ENCODE measurements at places on chromosomes 5 and 9.

- peak; percentile 14 for DNase-seq
These were observed 380.5 kb downstream of the SLCO4C1 start for GRCh38 chr5:101915554-101915953.

- no peak for DNase-seq
These were observed 111.5 kb downstream of the HTR4 start for GRCh38 chr5:148542812-148543211.

- no peak for DNase-seq
These were observed 28.9 kb downstream of the TMEM167A start for GRCh38 chr5:83048277-83048676.

DNA sequence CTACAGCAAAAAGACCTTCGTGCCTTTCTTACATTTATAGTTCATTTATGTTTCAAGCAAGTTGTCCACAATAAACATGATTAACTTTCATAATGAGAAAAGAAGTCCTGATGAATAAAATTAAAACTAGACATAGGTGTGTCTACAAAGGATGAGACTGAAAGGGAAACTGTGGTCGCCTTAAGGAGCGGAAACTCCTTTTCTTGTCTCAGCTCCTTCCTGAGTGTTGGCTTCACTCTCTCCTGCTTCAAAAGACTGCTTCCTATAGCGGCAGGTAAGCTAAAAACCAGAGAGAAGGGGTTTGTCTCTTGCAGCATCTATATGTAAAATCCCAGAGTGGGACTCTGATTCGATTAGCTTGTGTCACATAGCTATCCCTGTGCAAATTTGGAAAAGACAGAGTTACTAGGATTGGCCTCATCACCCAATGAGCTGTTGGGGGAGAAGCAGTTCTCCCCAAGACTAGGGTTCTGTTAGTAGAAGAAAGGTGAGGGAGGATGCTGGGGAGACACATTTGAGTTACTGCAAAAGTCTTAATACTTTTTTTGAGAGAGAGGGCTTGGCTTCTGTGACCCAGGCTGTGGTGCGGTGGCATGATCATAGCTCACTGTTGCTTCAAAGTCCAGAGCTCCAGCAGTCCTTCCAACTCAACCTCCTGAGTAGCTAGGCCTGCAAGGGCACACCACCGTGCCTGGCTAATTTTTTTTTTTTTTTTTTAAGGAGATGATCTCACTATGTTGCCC is 16.8 kb upstream of the CTSL start:
- no peak for DNase-seq

DNA sequence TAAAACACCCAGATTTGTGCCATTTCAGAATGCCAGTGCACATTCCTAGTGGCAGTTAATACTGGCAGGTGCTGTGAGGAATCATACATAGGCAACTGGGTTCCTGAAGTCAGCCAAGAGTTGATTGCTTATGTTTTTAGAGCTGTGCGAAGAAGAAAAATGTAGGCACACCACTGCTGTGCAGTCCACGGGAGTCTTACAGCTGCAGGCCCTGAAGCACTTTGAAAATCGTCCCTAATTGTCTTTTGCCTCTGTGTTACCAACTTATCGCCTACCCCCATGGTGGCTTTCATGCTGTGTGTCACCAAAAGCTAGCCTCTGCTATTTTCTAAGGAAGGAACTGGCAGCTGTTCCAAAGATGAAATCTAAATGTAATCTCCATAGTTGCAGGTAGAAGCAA is 263.9 kb downstream of the ARRDC3 start:
- no peak for DNase-seq

- peak; percentile 21 for DNase-seq
These were observed 82.9 kb downstream of the ADGRV1 start for GRCh38 chr5:90641528-90641927.

DNA sequence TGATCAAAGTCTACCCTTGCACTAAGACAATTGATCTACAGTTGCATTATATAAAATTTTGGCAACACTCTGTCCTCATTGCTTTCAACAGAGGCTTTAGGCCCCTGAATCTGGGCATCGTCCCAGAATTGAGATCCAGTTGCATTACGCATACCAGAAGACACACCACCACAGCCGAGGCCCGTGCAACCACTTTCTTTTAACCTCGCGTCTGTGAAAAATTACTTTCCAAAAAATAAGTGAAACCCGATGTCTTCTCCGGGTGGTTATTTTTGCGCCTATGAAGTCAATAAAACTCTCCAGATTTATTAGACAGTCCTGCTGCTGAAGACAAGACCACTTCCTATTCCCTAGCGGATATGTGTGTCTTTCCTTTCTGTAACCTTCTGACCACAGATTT is 52.1 kb upstream of the NFIB start:
- peak; percentile 99 for DNase-seq

GRCh38 chr5:177508837-177509236 is 789 bp downstream of the DOK3 start:
- DNase-seq: no peak

DNA sequence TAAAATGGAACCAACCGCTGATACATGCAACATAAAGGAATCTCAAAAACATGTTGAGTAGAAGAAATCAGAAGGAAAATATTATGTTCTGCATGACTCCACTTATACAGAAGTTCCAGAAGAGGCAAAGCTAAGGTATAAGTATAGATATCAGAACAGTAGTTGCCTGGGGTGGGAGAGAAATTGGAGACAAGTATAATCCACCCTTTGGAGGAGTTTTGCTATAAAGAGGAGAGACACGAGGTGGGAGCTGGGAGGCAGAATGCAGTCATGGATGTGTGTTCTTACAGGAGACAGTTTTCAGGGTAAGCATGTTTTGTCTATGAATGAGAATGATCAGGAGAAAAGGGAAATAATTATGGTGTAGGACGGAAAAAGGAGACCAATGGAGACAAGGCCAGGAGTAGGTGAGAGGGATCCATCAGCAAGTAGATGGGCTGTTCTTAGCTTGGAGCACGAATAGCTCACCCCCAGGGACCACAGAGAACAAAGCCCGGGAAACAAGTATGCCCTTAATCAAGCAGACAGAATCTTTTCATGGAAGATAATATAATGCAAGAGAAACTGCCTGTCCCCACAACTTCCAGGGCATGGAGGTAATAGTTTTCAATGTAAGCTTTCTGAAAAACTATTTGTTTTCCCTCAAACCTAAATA is 72.2 kb downstream of the MED27 start:
- DNase-seq: no peak

DNA sequence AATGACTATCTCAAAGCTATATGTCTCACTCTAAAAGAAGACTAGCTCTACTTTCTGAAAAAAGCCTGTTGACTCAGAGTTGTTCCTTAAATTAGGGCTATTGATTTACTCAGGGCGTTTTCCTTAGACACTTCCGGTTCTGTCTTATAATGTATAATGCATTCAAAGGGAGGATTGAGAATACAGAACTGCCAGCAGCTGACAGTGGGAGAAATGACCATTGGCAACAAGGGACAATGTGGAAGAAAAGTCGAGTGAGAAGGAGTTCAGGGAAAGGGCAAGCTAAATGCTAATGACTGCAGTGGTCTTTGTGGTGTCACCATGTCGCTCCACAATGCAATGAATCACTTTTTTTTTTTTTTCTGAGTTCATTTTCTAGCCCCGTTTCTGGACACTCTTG is 65.7 kb upstream of the ANKH start:
- DNase-seq: no peak

DNA sequence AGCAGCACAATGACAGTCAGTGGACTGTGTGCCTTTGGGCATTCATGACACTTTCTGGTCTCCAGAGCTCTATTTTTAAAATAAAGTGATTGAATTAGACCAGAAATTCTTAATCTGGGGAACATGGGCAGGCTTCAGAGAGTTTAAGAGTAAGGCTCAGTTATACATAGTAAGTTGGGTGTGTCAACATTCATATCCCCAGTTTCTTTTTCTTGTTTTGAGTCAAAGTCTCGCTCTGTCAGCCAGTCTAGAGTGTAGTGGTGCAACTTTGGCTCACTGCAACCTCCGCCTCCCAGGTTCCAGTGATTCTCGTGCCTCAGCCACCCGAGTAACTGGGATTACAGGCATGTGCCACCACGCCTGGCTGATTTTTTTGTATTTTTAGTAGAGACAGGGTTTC is 13.7 kb upstream of the KIF4B start:
- no peak for DNase-seq

- no peak for DNase-seq
These were observed 2.3 kb downstream of the ADRB2 start for GRCh38 chr5:148828511-148829247.

DNA sequence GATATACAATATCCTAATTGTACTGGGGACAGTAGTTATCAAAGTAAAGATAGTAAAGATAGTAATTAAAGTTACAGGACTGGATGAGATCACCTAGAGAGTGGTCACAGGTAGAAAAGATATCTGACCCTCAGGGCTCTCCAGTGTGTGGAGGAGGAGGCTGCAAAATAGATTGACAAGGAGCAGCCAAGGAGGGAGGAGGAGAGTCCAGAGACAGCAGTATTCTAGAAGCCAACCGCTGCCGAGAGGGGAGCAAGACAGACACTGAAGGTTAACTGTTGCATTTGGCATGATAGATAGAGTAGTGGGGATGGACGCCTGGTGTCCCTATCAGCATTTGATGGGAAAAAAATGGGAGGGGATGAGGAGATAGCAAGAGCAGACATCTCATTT is 17.0 kb upstream of the F2RL1 start:
- DNase-seq: no peak
